ENCODE measurements at places on chromosomes 5 and 9.

DNA sequence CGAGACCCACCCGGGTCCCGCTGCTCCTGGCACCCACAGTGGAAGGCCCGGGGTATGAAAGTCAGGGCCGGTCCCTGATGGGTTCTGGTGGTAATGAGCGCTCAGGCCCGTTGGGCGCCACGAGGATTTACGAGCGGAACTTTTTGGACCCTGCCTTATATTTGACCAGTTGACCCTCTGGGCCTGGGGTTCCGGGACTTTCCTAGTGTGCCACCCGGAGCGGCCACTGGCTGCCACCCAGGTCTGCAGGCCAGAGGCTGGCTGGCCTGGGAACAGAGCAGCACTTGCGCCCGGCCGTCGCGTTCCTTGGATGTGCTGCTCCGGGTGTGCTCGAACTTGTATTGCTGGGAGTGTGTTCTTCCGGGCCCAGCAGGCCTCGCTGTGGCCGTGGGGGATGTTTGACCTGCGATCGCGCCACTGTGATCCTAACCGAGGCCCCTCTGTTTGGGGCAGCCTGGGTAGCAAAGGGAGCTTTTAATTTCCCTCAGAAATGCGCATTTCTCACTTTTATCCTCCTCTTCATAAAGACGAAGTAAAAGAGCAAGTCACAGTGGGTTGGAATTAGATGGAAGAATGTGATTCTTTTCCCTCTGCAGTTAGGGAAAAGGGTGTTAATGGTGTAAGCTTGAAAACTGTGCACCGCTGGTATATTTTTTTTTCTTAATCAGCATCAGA is 1.2 kb downstream of the F2RL1 start:
- no peak for DNase-seq

- DNase-seq, result no peak
Measured at GRCh38 chr5:157232706-157233105, 33.2 kb upstream of the CYFIP2 start.

GRCh38 chr9:130467316-130467715 is 22.6 kb downstream of the ASS1 start:
- no peak for DNase-seq

DNA sequence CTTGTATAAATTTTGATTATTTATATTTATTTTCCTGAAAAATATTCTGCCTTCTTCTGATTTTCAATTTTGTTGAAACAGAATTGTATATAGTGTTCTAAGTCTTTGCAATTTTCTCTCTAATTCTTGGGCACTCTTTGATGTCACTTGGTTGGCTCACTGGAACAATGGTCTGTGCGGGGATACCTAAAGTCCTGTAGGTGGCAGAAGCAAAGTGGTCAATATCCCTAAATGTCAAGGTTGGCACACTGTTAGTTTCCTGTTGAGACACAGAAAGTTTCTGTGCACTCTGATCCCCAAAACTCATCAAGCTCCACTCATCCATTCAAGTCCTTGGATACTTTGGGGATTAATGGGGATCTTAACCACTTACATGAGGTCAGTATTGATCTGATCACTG is 480.8 kb upstream of the CCNG1 start:
- DNase-seq, result no peak

DNA sequence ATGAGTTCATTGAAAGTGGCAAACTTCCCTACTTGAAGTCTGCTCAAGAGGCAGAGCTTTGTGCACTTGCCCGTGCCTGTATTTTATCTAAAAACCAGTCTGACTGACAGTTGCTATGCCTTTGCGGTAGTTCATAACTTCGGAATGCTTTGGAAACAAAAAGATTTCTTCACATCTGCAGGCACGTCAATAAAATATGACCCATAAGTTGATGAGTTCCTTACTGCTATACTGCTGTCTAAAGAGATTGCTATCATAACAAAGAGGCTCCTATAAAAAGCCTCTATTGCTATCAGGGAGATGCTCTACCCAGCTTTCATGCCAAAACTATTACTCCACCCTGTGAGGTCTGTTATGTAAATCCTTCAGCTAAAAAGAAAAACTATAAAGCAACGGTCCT is 25.4 kb upstream of the RNF20 start:
- peak; percentile 94 for DNase-seq

- no peak for DNase-seq
Measured at GRCh38 chr5:10447041-10447440, 5.4 kb downstream of the ROPN1L start.

- DNase-seq, result no peak
Measured at GRCh38 chr5:176533390-176533789, 3.8 kb downstream of the RNF44 start.

DNA sequence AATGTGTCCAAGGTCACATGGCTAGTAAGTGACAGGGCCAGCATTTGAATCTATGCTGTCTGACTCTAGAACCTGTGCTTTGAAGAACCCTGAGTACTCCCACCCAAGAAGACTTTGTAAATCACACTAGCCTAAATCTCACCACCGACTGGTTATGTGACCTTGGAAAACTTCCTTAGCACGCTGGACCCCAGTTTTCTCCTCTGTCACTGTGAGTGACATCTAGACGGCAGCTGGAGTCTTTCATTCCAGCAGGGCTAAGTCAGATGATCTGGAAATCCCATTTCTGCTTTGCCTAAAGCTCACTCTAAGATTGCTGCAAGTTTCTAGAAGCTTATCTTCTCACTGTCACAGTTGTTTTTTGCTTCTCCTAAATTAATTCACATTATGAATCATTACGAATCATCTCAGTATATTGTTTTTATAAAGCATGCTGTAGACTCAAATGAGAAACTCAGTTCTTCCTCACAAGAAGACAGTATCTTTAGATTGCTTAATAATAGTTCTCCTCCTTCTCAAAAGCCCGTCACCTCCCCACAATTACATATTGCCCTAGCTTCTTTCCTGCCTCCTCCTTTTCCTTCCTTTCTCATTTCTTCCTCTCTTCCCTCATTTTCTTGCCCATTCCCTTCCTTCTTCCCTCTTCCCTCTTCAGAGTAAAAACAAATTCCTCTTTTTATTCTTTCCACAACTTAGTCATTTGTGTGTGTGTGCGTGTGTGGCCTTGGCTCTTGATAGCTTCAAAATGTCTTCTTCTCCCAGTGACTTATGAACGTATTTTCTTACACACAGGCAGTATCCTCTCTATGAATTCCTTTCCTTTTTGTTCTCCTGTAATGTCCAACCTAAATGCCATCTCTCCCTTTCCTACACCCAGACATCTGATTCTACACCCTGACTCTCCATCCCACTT is 16.8 kb downstream of the ALDOB start:
- peak; percentile 62 for DNase-seq

DNA sequence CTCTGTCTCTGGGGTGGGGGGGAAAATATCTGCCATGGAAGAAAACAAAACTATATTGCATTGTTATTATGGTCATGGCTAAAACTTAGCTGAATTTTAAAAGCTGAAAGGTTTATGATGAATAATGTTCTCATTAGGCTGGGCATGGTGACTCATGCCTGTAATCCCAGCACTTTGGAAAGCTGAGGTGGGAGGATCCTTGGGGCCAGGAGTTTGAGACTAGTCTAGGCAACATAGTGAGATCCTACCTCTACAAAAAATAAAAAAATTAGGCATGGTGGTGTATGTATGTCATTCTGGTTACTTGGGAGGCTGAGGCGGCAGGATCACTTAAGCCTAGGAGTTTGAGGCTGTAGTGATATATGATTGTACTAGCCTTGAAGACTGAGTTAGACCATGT is 44.5 kb downstream of the IPO11 start:
- DNase-seq, result peak; percentile 64

DNA sequence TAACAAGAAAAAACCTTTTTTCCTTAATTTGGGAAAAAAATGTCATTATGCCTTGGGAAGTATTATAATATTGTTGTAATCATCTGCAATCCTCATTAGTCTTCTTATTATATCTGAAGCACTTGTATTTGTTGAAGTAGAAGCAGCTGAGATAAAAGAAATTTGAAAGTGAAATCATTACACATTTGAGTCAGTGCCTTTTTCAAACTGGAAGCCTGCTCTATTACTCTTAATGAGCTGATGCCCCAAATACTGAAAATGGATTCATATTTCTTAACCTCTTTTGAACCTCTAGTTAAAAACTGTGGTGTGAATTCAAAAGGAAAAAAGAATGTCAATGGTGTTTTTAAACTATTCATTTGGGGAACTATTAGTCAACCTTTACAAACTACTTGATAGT is 1027.7 kb downstream of the NR2F1-AS1 start:
- DNase-seq, result no peak

DNA sequence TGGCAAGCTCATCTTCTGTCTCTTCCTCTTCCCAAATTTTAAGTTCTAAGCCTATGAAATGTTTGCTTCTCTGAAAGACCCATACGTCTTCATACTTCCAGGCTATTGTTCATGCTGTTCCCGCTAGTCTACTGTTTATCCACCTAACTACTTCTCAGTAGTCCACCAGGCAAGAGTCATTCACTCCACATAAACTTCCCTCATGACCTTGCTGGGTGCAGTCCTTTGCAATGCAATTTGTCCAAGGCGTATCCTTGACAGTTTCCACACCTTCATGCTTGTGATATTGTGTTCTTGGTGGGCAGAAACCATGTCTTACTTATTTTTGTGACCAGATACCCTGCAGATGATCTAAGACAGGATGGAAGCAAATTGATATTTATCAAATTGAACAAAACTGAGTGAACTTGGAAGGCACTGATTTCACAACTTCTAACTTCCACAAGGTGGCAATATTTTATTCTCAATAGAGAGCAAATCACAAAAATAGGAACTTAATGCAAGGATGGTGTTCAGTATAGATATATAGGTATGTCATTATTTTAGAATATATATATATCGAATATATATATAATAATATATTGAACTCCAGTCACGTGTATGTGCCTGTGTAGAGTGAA is 30.3 kb downstream of the TYRP1 start:
- peak; percentile 14 for DNase-seq

GRCh38 chr9:76438841-76439588 is 20.0 kb upstream of the GCNT1 start:
- DNase-seq, result no peak

DNA sequence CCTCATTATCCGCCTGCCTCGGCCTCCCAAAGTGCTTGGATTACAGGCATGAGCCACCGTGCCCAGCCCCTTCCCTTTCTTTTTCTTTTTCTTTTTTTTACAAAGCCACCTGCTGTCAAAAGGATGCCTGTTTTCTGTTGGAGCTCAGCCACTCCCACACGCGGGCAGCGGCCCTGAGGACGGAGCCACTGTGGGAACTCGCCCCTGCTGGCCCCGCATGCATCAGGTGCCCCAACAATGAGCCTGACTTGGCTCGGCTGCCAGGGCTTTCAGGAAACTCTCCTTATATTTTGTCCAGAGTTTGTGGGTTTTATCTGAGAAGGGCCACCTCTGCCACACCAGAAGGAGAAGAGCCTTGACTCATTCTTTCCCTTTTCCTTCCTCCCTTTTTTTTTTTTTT is 37.1 kb upstream of the LRRC14B start:
- DNase-seq, result no peak

GRCh38 chr5:69090158-69090557 is 3.7 kb upstream of the SLC30A5 start:
- DNase-seq, result no peak

- no peak for DNase-seq
Measured at GRCh38 chr5:54602475-54602874, 84.9 kb downstream of the SNX18 start.

- DNase-seq, result no peak
Measured at GRCh38 chr5:36680066-36680465, 73.7 kb downstream of the SLC1A3 start.

DNA sequence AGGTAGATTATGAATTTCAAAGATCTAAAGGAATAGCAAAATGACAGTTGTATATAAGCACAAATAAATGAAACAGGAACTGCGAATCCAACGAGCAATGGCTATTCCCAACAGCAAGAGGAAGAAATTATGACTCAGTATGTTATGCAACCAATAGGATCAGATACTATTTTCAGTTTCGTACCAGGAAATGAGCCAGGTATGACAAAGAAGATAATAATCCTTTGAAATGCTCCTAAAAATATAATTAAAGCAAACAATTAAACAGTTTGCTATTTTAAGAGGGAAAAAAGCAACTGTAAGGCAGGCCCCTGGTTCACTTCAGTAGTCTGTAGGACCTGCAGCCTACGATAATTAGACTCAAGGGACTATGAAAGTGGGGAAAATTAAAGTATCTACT is 58.9 kb downstream of the AUH start:
- DNase-seq, result peak; percentile 92
